Activated CD4-positive, alpha-beta T cell treated with anti-CD3 and anti-CD28 coated beads for 36 hours (primary cell): ENCODE measurements at places on chromosomes 6 and 20.
A peak's percentile ranks its signal among the peaks of the same experiment; 100 is the strongest.

GRCh38 chr6:10403385-10404106 lies 11.3 kb downstream of the TFAP2A start:
- no peak for DNase-seq

DNA sequence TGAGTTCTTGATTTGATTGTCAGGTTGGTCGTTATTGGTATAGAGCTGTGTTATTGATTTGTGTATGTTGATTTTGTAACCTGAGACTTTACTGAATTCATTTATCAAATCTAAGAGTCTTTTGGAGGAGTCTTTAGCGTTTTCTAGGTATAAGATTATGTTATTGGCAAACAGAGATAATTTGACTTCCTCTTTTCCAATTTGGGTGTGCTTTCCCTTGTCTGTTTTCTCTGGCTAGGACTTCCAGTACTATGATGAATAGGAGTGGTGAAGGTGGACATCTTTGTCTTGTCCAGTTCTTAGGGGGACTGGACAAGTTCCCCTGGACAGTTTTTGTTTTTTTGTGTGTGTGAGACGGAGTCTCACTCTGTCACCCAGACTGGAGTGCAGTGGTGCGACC lies 17.4 kb downstream of the HLA-DOA start:
- no peak for DNase-seq

GRCh38 chr6:8546496-8546895 lies 111.2 kb upstream of the SLC35B3 start:
- no peak for DNase-seq

- DNase-seq, result no peak
Observed at GRCh38 chr6:30793521-30794194, 49.3 kb upstream of the IER3 start.

GRCh38 chr20:5279661-5280060 lies 37.1 kb downstream of the PROKR2 start:
- DNase-seq, result no peak

- DNase-seq, result no peak
Observed at GRCh38 chr20:24960861-24961260, 11.8 kb downstream of the CST7 start.

- DNase-seq, result no peak
Observed at GRCh38 chr20:6469695-6470094, 297.8 kb upstream of the BMP2 start.

GRCh38 chr20:37193821-37194220 lies 14.5 kb upstream of the MROH8 start:
- DNase-seq, result no peak

DNA sequence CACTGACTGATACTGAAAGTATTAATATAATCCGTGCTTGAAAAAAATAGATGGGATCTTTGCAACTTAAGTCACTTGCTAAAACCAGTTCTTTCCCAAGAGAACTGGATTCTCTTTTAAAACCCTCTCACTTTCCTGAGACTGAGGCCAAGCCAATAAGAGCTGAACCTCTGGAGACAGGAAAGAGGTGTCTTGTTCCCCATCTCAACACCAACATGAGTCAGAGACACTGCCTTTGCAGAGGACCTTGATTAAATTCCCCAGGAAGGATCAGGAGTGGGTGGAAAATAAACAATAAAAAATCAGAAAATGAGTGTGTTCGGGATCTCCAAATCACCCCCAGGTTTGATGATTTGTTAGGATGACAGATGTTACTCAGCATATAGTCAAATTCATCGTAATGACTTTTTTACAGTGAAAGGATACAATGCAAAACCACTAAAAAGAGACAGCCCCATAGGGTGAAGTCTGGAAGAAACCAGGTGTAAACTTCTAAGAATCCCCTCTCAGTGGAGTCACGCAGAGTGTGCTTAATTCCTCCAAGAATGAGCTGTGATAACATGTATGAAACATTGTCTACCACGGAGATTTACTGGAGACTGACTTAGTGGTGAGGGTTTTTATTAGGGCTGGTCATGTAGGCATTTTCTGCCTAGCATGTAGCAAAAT lies 122.8 kb upstream of the BEND3 start:
- no peak for DNase-seq

DNA sequence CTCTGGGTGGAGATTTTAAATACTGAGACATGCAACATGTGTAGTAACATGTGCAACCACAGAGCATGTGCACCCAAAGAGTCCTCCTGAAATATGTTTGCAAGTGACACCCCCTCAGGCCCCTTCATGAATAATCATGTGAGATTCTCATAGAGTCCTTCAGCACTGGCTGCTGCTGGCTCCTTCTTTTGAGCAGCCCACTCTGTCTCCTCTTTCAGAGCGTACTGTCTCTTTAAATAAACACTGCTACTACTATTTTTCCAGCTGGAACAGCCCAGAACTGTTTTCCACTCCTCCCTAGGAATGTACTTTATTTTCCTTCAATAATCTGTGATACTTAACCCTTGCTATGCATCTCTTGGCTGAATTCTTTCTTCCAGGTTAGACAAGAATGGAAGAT lies 42.0 kb downstream of the HLA-DRB5 start:
- DNase-seq, result no peak

- no peak for DNase-seq
Observed at GRCh38 chr6:157967020-157967419, 14.6 kb upstream of the SYNJ2 start.

GRCh38 chr6:25061289-25061936 lies 125.7 kb upstream of the RIPOR2 start:
- no peak for DNase-seq

DNA sequence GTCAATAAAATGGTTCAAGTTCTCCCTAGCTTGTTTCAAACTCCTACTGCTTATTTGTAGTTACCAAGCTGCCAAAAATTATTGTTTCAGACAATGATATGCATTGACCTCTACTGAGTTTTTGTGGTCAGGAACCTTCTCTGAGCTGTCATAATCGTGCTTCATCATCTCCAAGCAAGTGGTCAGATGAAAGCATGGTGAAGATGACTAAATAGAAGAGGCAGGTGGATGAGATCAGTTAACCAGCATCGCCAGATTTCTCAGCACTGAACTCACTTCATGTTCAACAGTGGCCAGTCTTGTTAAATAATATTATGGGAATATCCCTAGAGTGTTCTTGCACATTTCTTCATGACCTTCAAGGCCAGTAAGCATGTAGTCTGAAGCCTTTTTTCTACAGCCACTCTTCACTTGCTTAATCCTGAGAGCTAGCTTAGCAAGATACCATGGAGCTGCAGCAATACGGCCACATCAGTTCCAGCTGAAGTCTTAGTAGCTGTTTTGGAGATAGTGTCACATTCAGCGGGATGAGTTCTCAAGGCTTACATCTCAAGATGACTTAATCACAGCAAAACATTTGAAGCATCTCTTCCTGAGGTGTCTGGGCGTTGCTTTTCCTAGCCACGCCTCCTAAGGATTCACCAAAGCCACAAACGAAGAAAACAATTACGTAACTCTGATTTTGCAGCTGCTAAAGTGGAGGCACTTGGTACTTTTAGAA lies 101.6 kb upstream of the TMEM30A start:
- DNase-seq, result no peak

DNA sequence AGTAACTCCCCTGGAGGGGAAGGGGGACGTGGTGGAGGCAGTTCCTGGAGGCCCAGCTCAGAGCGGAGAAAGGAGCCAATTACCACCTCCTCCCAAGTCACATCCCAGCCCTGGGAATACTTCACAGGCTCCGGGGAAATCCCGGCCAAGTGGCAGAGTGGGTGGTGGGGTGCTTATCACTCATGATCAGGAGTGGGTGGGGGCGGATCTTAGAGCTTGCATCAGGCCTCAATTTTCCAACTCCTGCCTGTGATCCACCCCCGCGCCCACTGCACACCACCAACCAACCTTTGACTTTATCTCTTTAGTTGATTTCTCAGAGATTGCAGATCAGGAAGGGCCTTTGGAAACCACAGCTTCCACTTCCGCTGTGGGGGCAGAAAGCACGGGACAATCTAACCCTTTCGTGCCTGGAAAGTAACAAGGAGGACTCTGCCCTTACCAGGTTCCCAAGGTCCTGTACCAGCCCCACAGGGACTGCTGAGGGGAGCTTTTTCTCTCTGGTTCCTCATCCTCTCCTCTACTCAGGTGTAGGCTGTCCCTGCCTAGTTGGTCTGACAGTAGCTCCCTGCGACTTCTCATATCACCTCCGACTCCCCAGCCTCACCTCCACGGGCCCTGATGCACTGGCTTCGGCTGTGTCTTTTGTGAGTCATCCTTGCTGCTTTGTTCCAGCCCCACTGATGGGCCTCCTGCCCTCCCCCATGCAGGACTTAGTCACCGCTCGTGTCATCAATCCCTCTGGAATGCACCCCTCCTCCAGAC lies 24.9 kb upstream of the IER3 start:
- DNase-seq, result peak; percentile 90

DNA sequence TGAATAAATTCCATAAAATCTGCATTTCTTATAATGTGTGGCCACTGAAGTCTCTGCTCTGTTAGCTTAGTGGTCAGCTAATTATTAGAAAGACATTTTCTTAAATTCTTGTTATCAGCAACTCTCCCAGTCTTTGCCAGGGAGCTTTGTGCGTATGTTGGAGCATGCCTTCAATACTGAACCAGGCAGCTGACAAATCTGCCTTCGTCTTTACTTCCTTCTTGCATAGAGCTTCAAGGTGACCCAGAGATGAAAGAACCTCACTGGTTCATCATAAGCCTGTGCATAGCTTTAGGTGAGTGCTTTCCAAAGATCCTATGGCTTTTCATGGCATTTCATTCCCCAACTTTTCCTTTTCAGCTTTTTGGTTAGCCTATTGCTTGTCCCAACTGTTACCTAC lies 43.0 kb upstream of the NELFCD start:
- DNase-seq, result no peak

- no peak for DNase-seq
Observed at GRCh38 chr20:63057171-63058117, 50.7 kb upstream of the BHLHE23 start.

DNA sequence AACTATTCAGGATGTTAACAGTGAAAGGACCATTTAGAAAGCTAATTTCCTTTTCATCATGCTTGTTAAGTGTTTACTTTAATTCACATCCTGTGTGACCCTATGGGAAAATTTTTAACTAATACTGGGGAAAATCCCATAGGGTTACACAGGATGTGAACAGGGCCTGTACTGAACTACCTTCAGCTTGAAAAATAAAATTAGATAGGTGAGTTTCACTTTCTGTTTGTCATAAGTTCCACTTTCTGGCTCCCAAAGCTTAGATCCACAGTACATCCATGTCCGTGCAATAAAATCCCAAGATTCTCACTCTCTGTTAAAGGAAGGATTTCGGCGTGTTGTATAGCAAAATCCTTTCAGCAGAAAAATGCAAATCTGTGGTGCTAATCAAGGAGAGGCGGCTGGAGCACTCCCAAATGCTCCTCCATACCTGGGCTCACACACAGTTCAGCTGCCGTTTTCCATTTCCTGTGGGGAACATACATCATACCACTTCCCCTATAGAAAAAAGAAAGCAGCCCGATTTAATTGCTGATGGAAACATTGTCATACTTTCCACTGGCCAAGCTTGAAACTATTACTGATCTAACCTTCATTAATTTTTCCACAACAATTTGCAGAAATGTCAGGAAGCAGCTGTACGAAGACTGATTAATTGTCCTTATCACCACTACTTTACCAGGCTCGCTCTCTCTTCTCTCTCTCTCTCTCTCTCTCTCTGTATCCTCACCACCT lies 125.2 kb downstream of the HIVEP2 start:
- peak; percentile 70 for DNase-seq

- no peak for DNase-seq
Observed at GRCh38 chr6:138486249-138487101, 12.8 kb downstream of the NHSL1 start.

GRCh38 chr6:56406276-56407269 lies 159.2 kb upstream of the COL21A1 start:
- DNase-seq, result no peak

GRCh38 chr6:53250176-53251032 lies 98.3 kb downstream of the ELOVL5 start:
- no peak for DNase-seq

DNA sequence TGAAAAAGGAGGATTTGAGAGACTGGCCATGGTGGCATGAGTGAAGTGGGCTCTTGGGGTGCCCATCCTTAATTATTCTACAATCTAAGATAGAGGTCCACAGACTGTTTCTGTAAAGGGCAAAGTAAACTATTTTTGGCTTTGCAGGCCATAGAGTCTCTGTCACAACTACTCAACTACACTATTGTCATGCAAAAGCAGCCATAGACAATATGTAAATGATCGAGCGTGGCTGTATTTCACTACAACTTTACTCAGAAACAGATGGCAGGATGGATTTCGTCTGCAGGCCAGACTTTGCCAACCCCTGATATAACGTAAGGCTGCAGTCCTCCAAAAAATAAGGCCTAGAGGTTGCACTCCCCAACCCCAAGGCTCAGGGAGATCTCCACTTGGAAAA lies 58.2 kb upstream of the NAA20 start:
- DNase-seq, result no peak

DNA sequence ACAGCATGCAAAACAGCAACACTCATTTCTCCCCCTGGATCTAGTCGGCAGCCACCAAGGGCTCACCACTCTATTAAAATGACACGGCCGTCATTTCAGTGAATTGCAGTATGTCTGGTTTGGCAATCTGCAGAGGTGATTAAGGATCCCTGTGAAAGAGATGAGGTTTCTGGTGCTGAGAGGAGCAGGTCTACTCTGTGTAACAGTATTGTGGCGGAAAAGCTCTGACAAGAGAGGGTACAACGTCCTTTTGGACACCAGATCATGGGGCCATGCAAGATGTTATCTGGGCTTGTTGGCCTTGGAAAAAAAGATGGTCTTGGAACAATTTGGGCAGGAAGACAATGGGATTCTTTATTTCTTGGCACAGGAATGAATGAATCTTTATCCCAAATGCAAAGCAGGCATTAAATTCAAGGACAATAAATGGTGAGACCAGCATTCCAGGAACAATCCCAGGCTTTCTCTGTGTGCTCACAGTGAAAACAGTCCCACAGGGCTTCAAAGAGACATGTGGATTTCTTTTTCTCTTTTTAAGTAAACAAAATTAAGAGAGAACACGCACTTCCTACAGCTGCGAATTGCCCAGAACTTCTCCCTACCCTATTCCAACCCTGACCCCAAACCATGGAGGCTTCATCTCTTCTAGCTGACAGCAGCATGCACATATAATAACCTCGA lies 33.7 kb upstream of the ADGRF1 start:
- no peak for DNase-seq

- peak; percentile 6 for DNase-seq
Observed at GRCh38 chr20:23823621-23824324, 2.8 kb downstream of the CST2 start.

DNA sequence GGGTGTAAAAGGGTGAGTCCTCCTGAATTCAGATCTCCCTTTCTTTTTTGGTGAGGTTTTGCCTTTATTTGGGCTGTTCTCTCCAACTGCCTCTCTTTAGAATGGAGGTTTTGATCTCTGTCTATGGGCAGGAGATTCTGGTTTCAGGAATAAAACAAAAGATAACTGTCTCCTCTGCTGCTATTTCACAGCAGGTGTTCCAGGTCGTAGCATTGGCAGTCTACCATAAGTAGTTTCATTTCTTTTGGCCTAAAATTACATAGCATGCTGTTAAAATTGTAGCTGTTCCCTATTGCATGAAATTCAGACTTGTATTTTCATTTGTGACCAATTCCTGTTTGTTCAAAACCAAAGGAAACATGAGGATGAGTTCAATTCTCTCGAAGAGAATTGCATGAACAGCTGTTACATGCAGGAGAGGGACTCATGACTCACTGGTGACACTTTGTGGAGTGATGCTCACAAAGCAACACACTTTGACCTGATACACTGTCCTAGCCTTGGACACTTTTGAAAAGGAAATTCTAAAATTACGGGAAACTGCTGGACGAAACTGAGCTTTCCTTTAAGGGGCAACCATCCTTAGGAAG lies 76.8 kb upstream of the SIRPG start:
- peak; percentile 48 for DNase-seq

- no peak for DNase-seq
Observed at GRCh38 chr6:73893696-73894095, 197.7 kb downstream of the CD109 start.

GRCh38 chr20:45044601-45045000 lies 56.3 kb downstream of the KCNS1 start:
- DNase-seq, result no peak
